ENCODE measurements at places on chromosomes 7 and 10. TPM values are rescaled to one million over a fixed set of nuclear protein-coding genes. Genes with fewer than 3 reads are reported as not detected.

The PITX3 gene
- not detected for total RNA-seq

The AUTS2 gene
- 300 TPM for total RNA-seq

The ZNF804B gene
- total RNA-seq: 0.10 TPM

The EGR2 gene
- 0.37 TPM for total RNA-seq

The AKR1C4 gene
- total RNA-seq: not detected

The SLC18A3 gene
- 21.5 TPM for total RNA-seq

DNA sequence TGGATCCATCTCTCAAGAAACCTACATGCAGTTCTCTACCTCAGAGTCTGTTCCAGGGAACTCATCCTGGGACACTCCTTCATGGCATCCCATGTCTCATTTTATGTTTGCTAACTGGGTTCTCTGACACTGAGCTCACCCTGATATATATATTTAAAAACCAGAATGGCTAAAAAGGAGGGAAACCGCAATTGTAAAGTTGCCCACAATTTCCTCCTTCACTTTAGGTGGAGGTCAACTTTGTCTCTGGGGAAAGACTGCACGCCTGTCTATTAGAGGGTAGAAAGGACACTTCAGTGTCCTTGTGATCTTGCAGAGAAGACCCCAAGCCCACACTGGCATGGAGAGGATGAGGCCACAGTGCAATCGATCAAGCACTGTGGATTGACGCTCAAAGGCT, 131.7 kb downstream of the TEX36 start:
- DNase-seq: no peak

DNA sequence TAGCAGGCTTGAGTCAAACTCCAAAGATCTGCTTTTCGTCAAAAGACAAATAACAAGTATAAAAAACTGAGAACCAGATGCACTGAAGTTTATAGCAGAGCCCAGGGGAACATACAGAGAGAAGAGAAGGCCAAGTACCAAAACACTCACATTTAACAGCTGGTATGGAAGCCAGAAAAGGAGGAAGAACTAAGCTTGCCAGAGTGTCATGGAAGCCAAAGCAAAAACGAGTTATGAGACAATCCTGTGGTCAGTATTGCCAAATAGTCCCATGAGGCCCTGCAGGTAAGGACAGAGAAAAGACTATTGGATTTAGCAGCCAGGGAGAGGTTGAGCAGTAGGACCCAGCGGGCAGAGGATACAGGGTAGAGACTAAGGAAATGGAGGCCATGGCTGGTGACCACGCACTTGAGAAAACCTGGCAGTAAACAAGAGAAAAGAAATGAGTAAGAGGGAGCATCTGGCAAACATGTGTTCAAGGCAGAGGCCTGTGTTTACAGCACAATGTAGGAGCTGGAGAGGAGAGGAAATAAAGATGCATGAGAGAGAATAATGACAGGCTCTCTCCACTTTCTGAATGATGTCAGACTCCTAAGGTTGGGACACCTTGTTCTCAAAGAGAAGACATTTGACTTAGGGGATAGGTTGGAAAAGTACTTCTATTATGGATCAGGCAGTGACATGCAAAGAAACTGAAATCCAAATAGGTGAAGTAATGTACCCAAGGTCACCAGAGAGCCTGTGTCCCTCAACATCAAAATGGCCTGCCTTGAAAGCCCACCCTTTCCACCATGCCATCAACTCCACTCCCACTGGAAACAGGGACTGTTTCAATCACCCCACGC, 9.1 kb downstream of the CREB3L2 start:
- no peak for DNase-seq

GRCh38 chr10:3961082-3961481, 176.1 kb upstream of the KLF6 start:
- no peak for DNase-seq

DNA sequence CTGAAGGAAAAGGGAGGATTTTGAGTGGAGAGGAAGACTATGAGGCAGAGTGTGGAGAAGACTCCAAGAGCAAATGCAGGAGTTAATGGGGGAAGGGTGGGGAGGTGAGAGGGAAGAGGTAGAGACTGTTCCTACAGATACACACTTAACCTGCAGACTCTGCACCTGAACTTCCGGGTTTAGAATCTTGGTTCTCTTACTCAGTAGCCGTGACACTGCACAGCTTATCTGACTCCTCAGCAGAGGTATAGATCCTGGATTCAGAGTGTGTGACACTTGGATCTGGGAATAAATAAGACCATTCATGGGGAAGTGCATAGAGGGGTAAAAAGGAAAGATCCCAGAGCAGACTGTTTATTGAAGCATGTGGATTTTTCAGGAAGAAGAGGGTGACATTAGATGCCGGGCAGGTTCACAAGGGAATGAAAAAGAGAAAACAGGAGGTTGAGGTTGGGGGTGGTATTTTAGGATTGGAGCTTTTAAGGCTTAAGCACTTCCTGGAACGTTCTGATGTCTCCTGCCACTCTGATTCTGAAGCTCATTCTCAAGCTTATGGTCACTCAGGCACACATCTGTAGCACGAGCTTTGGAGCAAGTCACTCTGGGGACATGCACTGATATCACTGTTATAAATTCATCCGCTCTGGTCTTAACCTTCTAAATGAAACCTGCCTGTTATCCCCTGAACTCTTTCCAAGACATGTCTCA, 5.7 kb upstream of the ZC3HAV1L start:
- no peak for DNase-seq

GRCh38 chr10:36030516-36030915, 388.4 kb upstream of the FZD8 start:
- no peak for DNase-seq

DNA sequence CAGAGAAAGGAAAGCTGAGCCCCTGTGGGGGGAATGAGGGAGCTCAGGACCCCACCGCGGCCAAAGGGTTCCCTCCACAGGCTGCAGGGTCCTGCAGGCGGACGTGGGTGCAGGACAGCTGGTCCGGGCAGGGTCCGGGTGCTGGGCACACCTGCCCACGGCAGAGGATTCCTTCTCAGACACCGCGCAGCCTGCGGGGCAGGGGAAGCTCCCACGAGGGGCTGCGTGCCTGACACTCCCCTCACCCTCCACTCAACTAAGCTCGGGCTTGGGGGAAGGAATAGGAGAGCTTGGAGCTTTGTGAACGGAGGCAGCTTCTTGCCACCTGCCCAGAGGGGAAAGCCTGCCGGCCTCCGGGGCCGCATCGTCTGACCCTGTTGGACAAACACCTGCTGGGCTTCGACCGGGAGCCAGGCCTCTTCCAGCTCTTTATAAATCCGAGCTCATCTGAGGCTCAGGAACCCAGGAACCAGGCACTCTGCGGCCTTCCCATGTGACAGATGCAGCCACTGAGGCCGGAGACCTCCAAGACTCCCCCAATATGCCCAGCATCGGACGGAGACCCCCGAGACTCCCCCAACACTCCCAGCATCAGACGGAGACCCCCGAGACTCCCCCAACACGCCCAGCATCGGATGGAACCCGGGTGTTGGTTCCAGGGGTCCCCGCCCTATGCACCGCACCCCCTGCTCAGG, 97.3 kb downstream of the PDGFA start:
- DNase-seq: no peak

GRCh38 chr10:50286996-50287803, 35.9 kb upstream of the ASAH2 start:
- DNase-seq: no peak

DNA sequence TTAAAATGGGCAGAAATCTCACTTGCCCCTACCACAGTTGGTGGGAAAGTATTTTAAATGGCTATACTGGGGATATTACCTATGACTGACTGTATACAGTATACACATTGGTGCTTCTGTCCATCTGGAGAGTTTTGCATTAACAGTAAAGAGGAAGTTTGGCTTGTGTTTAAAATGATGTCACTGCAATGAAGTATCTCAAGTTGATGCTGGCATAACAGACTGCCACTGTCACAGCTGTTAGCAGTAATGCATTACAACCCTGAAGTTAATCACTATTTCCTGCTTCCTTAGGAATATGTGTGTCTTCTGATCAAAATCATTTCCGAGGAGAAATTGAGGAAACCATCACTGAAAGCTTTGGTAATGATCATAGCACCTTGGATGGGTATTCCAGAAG, 1.9 kb downstream of the DKK1 start:
- DNase-seq: no peak

- DNase-seq: no peak
Measured at GRCh38 chr10:131041441-131041840, 270.1 kb downstream of the TCERG1L start.

GRCh38 chr7:5636914-5637313, 144.5 kb downstream of the RNF216 start:
- no peak for DNase-seq

DNA sequence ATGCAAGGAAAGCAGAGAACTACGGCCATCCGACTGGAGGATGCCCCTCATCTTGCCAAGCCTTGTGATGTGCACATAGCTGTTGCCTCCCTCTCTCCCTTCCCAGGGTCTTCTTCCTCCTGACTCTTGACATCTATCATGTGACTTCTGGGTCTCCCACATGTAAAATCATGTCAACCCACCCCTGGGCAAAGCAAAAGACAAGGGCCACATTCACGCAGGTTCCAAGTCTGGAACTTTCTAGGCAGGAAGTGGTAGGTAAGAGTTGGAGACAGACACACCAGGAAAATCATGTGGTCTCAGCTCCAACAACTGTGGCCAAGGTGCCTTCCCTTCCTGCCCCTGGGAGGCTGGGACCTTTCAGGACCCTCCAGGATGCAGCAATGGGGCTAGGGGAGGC, 187.3 kb downstream of the CXCL12 start:
- DNase-seq: no peak
